ENCODE measurements at places on chromosomes 1 and 21.
A peak's percentile ranks its signal among the peaks of the same experiment; 100 is the strongest.

DNA sequence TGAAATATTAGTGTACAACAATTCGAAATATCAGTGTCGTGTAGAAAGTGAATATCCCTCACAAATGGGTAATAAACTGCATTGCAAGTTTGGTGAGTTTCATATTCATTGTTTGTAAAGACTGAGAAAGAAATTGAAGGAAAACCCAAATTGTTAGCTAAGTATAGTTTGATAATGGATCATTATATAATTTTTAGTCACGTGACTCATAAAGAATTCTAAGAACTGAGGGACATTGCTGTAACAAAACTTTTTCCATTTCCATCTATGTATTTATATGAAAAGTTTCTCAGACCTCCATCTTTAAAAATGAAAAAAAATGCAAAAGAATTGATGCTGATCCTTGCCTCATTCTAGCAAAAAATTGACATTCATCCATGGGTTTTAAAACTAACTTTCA is 36.0 kb upstream of the SGIP1 start:
- DNase-seq = no peak

DNA sequence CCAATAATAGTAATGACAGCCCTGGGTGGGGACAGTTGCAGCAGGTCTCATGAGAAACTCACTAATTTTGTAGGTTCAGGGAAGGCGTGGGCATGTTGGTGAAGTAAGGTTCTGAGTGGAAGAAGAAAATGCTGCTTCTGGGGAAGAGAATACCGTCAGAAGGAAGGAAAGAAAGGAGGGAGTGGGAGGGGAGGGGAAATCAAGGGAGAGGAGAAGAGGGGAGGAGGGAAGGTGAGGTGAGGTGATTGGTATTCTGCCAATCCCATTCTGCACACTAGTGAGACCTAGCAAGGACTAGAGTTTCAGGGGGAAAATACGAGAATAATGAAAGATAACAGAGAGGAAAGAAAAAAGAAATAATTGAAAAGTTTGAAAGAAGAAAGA is 32.4 kb upstream of the MGST3 start:
- no peak for DNase-seq

GRCh38 chr1:11333631-11334030 is 60.6 kb downstream of the UBIAD1 start:
- DNase-seq = no peak

DNA sequence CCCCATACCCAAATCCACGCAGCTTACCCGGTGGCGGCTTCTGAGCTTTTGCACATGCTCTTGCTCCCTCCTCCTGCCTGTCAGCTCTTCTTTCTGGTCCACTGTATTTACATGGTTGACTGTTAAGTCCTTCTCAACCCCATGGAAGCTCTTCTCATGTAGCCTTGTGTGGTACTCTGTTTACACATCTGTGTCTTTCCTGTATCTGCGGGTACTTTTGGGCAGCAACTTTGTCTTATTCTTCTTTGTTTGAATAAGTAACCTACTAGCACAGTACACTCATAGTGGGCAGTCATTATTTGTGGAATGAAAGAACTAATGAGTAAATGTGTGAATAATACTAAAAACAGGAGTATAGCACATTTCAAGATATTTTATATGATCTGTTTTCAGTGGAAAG is 88.5 kb upstream of the GPR88 start:
- DNase-seq = no peak

DNA sequence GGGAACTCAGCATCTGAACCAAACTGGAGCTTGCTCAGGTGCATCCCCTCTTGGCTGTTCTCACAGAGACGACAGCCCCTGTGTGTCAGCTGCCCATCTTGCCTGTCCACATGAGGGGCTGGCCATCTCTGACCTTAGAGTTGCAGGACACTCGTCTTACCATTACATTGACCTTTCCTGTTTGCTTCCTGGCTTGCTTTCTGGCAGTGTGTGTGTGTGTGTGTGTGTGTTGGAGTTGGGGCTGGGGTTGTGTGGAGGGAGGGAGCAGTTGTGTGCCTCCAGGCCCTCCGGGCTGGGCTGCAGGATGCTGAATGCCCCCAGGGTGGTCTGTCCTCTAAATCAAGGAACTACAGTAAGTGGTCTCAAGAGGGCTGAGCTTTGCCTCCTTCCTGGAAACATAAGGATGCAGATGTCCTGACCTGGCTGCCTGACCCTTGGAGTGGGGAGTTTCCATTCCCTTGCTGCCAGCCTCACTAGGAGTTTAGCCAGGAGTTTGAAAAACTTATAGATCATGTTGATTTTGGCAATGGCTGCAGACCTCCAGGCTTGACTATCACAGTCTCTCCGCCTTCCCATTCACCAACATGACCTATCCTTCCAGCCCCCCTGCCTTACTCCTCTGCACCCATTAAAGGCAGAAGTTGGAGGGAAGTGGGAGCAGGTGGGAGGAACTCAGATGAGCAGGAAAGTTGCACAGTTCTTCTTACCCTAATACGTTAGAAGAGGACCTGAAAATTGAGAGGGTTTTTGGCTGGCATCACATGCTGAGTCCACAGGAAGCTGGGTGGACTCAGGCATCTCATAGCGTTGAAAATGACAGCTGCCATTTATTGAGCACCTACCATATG is 19.0 kb downstream of the RASSF5 start:
- no peak for DNase-seq

DNA sequence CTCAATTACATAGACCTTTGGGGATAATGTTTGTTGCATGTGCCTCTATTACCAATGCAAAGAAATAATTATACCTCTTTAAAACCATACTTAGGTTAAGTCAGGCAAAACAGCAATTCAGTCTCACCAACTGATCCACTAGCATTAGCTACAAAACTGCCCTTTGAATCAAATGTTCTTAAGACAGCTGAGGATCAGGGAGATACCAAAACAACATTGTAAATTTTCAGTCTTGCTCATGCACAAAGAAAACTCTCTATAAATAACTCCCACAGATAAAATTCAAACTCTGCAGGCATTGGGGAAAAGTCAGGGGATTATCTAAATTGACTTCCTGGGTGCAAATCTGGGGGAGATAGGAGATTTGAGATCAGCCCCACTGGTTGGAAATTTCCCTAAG is 100.9 kb upstream of the DPT start:
- DNase-seq = no peak

- no peak for DNase-seq
These were observed 5.2 kb downstream of the RGL1 start for GRCh38 chr1:183810121-183810520.

DNA sequence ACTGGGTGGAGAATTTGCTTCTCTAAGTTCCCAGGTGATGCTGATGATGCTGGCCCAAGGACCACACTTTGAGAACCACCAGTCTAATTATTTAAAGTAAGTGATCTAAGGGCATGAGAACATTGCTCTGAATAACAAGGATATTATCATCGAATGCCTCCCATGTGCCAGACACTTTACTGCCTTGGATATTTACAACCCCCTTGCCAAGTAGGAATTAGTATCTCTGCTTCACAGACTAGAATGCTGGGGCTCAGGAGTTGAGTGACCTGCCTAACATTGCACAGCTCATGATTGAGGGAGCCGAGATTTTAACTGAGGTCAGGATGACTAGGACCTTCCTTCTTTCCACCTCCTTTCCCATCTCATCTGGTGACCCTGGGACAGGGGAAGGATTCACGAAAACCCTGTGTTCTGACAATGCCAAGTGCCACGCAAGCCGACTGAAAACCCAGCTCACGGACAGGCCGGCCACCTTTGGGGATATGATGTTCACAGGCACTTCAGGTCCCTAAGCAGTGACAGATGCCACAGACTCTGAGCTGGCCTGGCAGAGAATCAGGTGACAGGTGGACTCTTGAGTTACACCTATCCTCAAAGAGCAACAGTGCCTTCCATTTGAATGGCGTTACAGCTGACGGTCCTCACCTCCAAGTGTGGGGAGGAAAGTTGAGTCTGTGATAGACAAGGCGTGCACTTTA is 230.7 kb downstream of the TOMM20 start:
- DNase-seq = no peak

GRCh38 chr1:29784276-29785136 is 548.2 kb downstream of the PTPRU start:
- no peak for DNase-seq

- no peak for DNase-seq
These were observed 3.0 kb downstream of the F11R start for GRCh38 chr1:161017756-161018630.

DNA sequence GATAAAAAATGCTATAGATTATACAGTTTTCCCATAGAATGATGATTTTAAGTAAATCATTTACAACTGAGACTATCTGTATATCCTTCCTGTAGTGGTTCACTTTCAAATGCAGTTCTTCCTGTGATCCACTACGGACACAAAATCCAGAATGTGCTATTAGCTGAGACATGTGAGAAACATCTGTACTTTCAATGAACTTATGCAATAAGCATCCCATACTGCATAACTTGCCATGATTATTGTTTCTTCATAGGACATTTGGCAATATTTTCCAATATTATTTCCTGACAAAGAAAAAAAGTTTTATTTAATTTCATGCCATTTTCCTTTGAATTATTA is 83.5 kb upstream of the PRDX6 start:
- DNase-seq = no peak

DNA sequence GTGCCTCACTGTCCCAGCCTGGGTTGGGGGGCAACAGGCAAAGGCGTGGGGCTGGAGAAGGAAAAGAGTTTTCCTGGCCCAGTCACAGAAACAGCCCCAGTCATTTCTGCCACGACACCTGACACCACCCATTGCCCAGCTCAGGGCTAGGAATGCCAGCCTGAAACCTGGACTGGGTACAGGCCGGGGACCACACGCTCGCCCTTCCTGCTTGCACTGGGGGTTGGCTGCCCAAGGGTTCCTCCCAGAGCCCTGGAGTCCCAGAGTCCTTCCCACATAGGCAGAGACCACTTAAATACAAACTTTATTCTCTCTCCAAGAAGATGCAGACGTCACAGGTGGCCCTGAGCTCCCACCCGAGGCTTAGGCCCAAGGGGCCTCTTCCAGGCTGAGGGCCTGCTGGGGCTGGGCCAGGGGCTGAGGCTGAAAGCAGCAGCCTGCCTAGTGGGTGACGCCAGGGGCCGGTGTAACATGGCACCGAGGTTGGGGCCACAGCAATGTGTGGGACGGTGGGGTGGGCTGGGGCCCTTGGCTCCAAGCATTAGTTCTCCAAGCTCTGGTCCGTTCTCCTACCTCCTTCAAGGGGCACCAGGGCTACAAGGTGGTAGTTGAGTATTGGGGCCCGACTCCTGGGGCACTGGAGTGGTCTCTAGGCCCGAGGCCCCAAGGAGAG is 1.6 kb downstream of the TMEM52 start:
- no peak for DNase-seq

DNA sequence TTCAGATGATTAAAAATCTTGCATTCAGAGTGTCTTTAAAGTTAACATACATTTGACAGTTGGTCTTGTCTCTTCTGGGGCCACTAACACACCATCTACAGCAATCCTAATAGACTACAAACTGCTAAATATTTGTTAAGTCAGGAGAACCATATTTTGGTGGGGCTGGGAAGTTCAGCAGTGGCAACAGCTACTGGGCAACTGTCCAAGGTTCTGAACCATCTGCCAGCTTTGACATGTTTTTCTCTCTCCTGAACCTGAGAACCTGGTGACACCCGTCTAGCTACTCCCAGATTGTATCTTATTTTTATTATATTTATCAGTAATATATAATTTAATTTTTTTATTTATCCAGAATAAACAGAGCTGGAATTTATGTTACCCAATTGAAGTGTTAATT is 199.0 kb upstream of the DPYD start:
- DNase-seq = no peak

- no peak for DNase-seq
These were observed 232.9 kb upstream of the SGIP1 start for GRCh38 chr1:66300972-66301451.

- DNase-seq = no peak
These were observed 55.5 kb downstream of the CAPN8 start for GRCh38 chr1:223609977-223610376.

DNA sequence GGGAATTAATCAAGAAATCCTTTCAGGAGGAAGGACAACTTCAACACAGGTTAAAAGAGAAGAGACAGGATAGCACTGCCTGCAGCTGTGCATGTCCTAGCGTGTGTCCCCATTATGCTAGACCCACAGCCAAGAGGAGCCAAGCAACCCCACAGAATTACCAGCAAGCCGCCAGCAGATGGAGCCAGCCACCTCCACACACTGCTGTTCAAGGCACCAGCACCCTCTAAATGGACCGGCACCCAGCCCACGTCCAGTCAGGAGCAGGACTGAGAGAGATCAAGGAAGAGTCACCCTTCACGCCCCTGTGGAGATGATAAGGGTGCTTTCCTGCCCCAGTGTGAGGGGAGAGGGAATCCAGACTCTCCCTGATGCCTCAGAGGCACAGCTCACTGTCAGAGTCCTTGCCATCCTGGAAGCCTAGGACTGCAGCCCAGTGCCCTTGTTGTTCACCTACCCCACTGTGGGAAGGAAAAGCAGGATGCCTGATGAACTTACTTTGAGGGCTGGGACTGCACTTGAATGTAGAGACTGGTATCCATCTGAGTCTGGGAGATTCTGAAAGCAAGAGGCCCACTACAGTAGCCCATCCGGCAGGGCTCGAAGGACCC is 37.1 kb upstream of the CTTNBP2NL start:
- DNase-seq = peak; percentile 16

GRCh38 chr1:55155522-55155921 is 59.6 kb downstream of the USP24 start:
- DNase-seq = no peak

- no peak for DNase-seq
These were observed 46.8 kb downstream of the SPATA46 start for GRCh38 chr1:162329826-162330225.

DNA sequence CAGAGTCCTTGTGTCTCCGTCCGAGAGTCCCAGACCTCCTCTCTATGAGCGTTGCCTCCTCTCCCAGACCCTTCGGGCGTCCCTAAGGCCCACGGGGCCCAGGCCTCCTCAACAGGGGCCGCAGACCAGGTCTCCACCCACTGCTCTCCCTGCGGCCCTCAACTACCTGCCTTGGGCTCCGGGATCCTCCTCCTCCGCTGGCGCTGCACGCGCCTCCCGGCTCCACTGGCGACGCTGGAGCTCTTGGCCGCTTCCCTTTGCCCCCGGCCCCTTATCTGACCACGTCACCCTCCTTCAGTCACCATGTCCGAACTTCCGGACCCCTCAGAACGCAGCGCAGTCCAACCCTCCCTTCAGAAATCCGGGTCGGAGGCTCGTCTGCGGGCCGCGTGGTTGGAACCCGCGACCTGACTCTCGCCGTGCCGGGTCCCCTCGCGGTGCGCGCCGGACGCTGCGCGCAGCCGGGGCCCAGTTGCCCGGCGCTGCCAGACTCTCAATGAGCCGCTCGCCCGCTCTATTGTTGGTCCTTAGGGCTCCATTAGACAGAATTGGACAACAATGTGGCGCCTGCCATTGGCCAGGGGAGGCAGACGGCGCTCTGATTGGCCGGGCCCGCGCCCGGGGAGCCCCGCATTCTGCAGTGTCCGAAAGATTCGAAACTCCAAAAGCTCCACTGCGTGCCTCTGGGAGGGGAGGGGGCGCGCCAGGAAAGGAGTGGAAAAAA is at the start of gene DMRTA2:
Gene DMRTA2, minus strand, starts transcription at position 498 of the 724 bp plus-strand sequence. CDS start 1,907 bp downstream, outside the sequence.
- no peak for DNase-seq

- DNase-seq = no peak
These were observed 11.8 kb downstream of the TP73 start for GRCh38 chr1:3663999-3664699.

All from activated T-cell treated with anti-CD3 and anti-CD28 coated beads for 1 hour (primary cell).